ENCODE measurements at places on chromosomes 6 and 20.
A peak's percentile ranks its signal among the peaks of the same experiment; 100 is the strongest.

DNA sequence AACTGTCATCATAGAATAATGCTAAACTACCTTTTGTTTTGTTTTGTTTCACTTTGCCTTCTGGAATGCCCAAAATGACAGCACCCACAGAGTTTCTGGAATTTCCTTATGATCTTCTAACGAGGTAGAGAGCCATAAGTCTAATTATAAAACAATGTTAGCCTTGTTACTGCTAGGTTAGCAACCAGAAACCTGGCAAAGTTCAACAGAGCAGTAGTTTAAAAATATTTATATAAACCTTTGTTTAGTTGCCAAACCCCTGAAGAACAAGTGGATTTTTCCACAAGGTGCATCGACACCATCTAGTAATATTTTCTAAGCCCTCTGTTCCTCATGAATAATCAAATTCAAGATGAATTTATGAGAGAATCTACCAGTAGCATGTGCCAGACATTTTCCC lies 27.6 kb upstream of the IPCEF1 start:
- no peak for DNase-seq

DNA sequence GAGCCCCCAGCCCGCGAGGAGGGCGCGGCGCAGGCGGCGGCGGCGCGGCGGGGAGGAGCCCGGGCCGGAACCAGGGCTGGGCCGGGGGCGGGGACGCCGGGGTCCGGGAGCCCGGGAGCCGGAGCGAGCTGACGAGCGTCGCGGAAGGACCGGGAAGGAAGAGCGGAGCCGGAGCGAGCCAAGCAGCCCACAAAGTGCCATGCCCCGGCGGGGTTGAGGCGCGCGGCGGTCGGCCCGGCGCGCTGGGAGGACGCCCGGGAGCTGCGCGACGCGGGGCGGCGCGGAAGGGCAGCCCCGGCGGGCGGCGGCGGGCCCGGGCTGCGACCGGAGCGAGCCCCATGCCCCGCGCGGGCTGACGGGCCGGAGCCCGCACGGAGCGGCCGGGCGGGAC lies 289 bp downstream of the FOXP4 start:
- peak; percentile 43 for DNase-seq

DNA sequence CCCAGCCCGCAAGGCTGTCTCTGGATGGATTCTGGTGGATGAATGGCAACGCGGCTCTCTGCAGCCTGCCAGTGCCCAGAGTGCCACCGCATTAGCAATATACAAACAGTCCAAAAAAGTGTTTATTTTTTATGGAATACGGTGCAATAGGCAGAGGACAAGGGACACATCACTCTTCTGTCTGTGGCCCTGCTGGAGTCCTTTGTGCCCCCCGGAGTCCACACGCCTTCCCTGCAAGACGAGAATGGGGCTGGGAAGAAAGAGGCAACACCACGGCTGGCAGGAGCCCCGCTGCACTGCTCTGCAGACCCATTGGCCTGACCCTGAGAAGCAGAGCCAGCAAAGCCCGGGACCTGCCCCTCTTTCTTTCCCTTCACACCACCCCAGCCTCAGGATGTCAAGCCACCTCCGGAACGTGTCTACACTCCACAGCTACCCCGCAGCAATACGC lies 196.3 kb downstream of the SYNDIG1 start:
- DNase-seq = no peak

DNA sequence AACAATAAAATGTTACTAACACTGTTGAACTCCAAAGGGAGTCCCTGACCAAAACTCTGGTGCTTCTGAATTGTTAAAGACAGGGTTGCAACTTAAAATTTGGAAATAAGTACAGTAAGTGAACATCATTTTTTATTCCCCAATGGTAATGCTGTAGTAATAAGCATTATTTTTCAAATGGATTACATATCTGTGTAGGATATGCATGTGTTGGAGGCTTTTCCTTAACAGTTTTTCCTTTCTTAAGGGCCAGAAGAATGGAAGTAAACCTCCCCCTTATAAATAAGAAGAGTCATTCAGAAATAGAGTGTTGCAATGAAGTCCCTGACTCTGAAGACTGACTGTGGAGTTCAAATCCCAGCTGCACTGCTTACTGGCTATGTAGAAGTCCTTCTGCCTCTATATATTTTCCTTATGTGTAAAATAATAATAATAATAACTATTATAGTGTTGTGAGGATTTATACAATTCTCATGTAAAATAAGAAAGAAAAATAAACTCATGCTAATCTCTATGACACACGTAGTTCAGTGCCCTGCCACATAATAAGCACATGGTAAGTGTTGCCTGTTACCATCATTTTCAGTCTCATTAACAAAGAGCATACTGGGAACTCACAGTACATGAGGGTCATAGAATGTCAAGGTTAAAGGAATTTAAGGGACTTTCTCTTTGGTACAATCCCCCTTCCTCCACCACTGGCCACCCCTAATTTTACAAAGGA lies 129.8 kb upstream of the SMLR1 start:
- DNase-seq = no peak

DNA sequence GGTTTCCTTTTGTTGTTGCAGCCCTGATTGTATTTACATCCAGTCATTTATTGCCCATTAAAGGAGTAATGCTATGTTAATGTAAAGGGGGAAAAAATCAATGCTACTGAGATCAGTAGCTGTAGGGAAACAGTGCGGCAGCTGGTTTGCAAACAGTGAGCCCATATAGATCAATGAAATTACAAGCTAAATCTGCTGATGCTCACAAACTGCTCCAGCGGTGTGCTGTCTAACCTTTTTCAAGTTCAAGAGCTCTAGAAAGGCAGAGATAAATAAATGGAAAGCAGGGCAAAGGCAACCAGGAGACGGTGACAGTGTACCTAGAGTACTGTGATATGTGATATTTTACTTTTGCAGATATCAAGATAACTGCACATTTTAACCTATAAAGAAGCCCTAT lies 449.0 kb upstream of the MMS22L start:
- no peak for DNase-seq

GRCh38 chr6:79040083-79040482 lies 38.0 kb downstream of the PHIP start:
- no peak for DNase-seq

- no peak for DNase-seq
Observed at GRCh38 chr6:68709882-68710281, 74.8 kb downstream of the ADGRB3 start.

- no peak for DNase-seq
Observed at GRCh38 chr6:146999766-147000165, 204.5 kb upstream of the STXBP5 start.

DNA sequence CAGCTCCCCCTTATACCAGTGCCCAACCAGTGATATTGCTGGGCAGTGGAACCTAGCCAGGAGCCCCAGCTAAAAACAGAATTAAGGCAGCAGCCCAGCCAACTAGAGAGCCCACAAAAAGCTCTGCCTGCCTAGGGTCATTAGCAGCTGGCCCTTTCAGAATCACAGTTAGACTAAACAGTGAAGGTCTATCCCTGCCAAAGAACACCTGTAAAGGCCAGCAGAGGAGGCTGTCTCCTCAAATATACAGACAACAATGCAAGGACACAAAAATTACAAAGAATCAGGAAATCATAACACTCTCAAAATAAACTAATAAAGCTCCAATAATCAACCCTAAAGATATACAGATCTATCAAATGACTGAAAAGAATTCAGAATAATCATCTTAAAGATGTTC lies 77.8 kb upstream of the HTR1E start:
- DNase-seq = no peak

GRCh38 chr6:151679081-151679480 lies 128.4 kb upstream of the ESR1 start:
- DNase-seq = no peak

GRCh38 chr20:49859807-49860206 lies 47.2 kb downstream of the SLC9A8 start:
- DNase-seq = no peak

DNA sequence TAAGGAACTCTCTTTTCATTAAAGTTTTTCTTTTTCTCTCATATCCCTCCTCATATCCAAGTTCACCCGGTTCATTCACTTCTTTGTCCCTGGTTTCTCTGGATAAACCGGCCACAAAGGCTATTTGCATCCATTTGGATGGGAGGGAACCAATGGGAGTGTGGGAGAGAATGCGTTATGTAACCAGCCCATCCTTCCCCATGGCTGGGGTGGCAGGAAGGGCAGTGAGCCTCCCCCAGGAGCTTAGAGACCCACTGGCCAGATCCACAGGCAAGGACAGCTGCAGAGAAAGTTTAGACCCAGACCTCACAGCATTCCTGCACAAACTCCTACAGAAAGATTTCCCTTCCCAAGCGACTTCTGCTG lies 10.7 kb downstream of the CASS4 start:
- DNase-seq = no peak

- DNase-seq = no peak
Observed at GRCh38 chr20:61690150-61690549, 375.5 kb downstream of the TAF4 start.

GRCh38 chr6:26594730-26595632 lies 1.8 kb upstream of the ABT1 start:
- no peak for DNase-seq

- no peak for DNase-seq
Observed at GRCh38 chr6:90095788-90096187, 200.9 kb downstream of the BACH2 start.

DNA sequence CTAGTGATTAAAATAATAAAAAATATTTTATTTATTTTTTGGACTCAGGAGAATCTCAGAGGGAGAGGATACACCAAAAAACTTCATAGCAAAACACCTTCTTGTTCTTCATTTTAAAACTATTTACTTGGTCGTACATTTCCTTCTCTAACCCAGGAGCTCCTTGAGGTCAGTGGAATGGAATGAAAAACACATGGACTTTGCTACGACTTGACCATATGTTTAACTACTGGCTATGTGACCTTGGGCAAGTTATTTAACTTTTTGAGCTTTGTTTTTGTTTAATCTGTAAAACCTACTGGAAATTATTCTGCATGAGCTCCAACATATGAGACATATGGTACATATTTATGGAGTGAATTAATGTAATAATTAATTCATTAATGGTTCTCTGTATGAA lies 1005.5 kb upstream of the CITED2 start:
- no peak for DNase-seq

DNA sequence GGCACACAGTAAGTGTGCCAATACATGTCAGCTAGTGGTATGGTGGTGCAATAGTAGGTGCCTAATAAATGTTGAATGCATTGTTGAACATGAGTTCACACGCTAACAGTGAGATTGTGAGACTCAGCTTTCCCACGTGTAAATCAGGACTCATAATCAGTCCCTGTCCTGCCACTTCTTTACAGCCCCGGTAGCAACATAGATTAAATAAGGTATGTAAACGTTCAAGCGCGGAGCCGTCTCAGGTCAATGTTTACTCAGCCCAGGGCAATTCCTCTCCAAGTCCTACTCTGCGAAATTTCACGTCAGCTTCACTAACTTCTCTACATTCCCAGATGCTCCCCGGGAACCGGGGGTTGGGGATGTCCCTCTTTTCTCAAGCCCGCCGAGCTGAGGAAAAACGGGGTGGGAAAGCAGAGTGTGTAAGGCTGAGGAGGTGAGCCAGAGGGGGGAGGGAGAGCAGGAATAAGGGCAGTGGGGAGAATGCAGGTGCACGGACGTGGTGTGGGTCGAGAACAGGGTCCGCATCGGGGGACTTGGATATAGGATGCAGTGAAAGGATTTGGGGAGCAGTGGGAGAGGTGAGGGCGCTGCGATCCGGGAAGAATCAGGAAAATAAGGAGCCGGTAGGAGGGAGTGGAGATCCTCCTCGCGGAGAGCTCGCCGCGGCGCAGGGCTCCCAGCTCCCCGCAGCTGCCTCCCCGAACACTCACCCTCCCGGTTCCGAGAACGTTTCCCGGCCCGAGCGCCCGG lies 544 bp upstream of the TP53INP2 start:
- no peak for DNase-seq

DNA sequence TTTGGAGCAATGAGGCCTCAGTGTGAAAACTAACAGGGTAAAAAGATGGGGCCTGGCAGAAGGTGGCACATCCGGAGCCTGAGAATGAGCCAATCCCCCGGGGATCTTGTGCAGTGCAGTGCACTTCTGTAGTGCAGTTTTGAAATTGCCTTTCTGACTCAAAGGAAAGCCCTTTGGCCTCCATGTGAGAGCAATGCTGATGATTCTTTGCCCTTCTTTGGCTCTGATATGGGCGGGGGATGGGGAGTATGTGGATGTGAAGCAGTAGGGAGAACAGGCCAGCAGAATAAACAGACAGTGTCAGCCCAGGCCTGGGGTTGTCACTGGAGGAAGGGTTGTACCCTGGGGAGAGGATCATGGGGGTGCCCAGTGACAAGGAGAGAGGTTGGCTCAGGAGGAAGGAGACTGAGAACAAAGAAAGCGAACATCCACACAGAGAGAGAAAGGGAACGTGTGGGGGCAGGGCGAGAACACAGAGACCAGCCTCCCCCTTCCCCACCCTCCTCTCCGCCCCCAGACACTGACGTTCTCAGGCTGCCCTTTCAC lies 351.2 kb downstream of the CDC5L start:
- DNase-seq = no peak

GRCh38 chr20:62898093-62898964 lies 28.0 kb downstream of the DIDO1 start:
- DNase-seq = no peak

GRCh38 chr6:33207552-33208090 lies 679 bp upstream of the RING1 start:
- DNase-seq = no peak

- no peak for DNase-seq
Observed at GRCh38 chr20:3014179-3014578, 29.2 kb upstream of the GNRH2 start.

GRCh38 chr20:63138855-63139341 lies 77.0 kb downstream of the YTHDF1 start:
- DNase-seq = no peak

DNA sequence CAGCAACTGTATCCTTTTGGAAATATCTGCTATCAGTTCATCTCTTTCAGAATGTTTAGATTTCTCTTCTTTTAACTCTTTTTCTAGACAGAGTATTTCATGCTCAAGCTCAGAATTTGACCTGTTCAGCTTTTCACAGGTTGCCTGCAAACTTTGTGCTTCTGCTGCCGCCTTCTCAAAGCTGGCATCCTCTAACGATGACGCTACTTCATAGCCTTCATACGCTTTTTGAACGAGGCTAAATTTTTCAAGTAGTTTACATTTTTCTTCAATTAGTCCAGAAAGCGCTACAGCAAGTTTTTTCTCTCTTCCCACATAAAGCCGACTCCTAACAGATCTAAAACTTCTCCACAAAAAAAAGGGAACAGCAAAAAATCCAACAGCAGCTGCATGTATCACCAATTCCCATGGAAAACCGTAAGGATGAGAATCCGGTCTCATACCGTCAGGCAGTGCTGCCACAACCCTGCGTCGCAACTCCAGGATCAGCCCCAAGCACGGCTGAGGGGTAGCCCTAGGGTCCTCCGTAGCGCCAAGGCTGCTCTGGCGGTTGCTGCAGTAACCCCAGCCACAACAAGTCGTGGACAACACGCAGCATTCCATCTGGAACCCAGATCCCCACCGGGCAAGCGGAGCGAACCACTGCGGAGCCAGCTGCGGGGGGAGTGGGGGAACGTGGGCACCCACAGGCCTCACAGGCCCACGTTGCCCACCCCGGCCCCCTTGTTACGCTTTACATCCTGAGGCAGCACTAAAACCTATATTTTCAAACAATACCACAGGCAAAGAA lies 30.6 kb downstream of the DACT2 start:
- DNase-seq = no peak

DNA sequence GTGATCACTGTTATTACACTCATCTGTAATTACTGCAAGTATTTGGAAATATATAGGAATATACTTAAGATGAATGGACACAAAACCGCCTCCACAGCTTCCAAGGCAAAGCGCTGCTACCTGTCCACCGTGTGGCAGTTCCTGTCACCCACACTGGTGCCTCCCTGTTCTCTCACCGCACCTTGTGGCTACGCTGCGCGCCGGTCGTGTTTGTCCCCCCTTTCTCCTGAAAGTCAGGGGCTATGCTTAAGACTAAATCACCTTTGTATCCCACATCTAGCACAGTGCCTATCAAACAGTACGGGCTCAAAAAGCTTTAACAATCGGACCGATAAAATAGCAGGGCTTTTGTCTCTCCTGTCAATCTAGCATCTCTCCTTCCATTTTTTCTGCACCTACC lies 23.0 kb downstream of the LY86 start:
- no peak for DNase-seq
